ENCODE measurements at places on chromosomes 6 and 20. TPM values are rescaled to one million over a fixed set of nuclear protein-coding genes. Genes with fewer than 3 reads are reported as not detected.
A peak's percentile ranks its signal among the peaks of the same experiment; 100 is the strongest.

The PRRT1 gene
- polyA plus RNA-seq, result 0.75 TPM

GRCh38 chr20:58107533-58107932 lies 120.9 kb downstream of the ANKRD60 start:
- no peak for DNase-seq

DNA sequence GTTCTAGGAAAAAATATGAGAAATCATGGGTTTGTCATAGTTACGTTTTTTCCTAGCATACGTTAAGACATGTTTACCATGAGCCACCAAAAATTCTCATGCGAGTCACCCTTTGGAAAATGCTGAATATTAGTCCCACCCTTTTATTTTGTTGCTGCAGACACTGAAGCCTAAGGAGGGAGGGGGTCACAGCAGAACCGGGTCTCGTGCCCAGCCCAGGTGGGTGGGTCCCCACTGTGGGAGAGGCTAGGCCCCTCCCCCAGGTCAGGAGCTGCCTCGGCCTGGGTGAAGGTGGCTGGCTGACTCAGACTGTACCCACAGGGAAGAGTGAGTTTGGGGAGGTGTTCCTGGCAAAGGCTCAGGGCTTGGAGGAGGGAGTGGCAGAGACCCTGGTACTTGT lies 26.2 kb upstream of the SRF start:
- peak; percentile 88 for DNase-seq

DNA sequence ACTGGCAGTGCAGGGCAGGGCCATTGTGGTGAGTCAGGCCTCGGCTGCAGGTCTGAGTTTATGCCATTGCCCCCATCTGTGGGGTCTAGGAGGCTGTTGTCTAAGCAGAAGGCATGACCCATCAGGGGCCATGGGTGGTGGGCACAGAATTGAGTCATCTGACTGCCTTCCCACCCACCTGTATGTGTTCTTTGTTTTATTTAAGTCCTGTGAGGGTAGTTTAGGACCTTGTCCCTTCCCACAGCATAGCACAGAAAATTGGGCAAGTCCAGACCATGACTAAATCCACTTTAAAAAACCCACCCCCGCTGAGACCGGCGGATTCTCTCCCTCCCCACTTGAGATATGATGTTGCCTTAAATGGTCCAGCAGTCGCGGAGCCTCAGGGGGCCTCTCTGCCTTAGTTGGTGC lies 40.3 kb downstream of the ERMARD start:
- no peak for DNase-seq

DNA sequence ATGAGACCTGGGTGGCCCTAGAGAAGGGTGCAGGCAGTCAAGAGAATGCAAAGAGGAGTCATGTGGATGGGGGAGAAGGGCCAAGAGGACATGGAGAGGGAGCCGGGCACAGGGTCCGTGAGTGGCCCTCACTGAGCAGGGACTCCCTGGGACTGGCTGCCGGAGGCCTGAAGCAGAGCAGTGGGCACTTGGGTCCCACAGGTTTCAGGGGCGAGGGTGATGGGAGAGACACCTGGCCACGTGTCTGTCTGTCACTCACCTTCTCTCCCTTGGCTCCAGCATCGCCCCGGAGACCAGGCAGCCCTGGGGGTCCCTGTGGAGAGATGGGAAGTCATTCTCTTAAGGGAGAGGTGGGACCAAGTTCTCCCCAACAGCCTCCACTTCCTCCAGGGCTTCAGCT lies 25.5 kb downstream of the COL11A2 start:
- no peak for DNase-seq
